CD4-positive, alpha-beta T cell treated with Interleukin-1 beta for 1 hour (primary cell): ENCODE measurements at places on chromosomes 12 and 14.

- DNase-seq = no peak
These were observed 126.3 kb upstream of the FBXO33 start for GRCh38 chr14:39558525-39558924.

GRCh38 chr14:93535537-93535936 lies 104.8 kb downstream of the UNC79 start:
- no peak for DNase-seq

- peak; percentile 16 for DNase-seq
These were observed 11.1 kb downstream of the EXOC3L4 start for GRCh38 chr14:103105580-103106150.

DNA sequence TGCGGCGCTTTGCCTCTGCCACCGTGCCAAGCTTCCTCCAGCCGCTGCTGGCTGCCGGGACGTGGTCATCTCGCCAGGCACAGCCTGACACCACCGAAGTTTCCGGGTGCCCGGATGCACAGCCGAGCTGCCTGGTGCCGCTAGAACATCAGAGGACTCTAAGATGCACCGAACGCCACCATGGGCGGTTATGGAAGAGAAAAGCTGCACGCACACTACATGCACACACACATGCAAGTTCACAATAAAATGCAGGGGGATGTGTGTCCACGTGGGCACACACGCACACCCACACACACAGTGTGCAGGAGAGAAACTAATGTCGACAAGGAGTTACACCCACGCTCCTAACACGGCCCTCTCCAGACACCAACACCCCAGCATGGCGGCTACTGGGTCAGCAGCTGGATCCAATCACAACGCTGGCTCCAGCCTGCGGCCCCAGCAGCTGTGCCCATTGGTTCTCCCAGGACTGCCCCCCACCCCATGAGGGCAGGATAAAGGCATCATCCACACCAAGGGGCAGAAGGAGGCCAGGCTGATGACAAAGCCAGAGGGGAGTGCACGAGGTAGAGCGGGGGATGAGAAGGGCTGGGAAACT lies 82.7 kb downstream of the BCL11B start:
- peak; percentile 32 for DNase-seq

- DNase-seq = no peak
These were observed 8.7 kb downstream of the PGAM5 start for GRCh38 chr12:132719141-132719953.

- no peak for DNase-seq
These were observed 16.1 kb upstream of the ADSS1 start for GRCh38 chr14:104707608-104708595.

DNA sequence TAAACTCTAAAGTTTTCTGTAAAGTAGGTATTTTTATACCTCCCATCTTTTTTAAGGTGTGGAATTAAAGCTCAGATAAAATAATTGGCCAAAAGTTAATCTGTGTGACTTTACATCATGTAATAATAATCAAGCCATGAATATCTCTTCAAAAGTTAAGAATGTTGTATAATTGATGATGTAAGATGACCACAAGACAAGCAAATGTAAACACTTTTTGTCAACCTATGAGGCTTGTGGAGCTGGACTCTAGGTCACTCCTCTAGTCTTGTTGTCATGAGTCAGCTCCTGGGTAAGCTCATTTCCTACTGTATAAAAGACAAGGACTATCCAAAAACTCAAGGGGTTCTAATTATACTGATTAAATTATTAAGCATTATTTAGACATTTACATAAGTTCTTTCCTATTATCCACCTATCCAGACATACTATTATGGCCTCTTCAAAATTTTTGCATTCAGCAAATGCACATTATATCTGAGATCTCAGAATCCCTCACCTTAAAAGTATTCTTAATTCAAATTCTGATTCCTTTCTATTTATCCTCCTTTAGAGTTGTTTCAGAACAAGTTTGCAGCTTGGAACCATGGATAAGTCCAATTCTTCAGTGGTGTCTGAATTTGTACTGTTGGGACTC lies at the start of gene OR4K5:
Gene OR4K5 (plus strand): TSS at position 587 of the 637 bp plus-strand sequence. CDS start 0 bp downstream, at position 587.
- DNase-seq = no peak

- no peak for DNase-seq
These were observed 943 bp downstream of the TESPA1 start for GRCh38 chr12:54983536-54984101.

DNA sequence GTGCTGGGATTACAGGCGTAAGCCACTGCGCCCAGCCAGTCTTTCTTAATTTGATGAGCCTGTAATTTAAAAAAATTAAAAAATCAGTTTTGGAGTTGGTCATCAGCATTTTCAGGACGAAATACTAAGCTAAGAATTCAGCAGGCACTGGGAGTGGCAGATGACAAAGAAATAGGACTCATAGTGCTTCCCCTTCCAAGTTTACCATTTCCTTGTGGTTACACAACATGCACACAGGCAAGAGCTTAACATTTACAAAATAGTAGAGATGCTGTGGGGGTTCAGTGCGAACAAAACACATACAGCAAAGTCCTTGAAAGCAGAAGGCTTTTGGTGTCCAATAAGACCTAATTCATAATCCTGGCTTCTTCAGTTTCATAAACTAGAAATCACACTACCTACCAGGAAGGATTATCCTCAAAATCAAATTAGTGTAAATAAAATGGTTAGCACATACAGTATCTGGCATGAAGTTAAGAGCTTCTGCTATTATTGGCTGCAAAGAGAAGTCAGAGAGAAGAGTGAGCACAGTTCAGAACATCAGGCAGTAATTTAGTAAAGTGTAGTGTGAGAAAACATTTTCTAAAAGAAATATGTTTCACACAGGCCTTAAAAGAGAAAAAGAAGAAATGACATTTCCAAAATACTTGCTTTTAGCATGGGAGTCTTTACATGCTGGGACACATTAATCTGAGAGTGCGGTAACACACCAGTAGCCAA lies 22.2 kb upstream of the KIF21A start:
- no peak for DNase-seq

- no peak for DNase-seq
These were observed 460.1 kb downstream of the NAV3 start for GRCh38 chr12:78290606-78291345.

DNA sequence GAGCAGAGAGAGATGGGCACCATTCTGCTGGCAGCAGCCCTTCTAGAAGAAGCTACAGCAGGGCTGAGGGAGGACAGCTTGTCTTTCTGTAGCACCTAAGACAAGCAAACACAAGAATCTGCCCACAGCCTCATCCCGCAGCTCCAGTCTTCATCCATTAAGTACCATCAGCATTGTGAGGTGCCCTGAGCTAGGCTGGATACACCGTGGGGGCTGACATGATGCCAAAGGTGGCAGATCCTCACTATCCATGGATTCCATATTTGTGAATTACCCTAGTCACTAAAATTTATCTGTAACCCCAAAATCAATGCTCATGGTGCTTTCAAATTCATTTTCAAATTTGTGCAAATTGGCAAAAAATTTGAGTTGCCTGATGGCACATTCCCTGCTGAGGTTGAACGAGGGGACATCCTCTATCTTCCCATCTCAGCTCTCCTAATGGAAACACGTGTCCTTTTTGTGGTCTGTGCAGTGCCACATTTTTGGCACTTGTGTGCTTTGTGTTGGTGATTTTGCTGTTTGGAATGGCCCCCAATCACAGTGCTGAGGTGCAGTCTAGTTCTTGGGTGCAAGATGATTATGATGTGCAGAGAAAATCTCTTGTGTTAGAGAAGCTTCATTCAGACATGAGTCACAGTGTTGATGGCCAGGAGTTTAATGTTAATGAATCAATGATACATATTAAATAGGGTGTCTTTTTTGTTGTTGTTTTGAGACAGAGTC lies 7.0 kb downstream of the PITPNM2 start:
- DNase-seq = no peak

DNA sequence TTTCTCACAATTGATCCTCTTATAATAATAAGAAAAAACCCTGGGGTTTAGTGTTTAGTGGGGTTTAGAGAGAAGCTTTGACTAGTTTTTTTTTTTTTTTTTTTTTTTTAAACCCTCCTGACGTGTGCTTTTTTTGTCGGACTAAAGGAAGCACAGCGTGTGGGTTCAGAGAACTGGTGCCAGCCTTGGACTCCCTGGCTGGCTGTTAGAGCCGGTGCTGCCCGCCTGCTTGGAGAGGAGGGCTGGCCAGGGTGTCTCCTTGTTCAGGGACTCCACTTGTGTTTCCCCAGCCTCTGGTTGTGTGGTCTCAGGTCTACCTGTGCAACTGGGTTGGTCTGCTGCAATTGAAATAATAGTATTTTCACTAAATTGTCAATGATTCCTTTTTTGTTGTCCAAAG lies 54.1 kb upstream of the ASPG start:
- DNase-seq = no peak

- no peak for DNase-seq
These were observed 454.8 kb downstream of the FUT8 start for GRCh38 chr14:65867333-65867732.

DNA sequence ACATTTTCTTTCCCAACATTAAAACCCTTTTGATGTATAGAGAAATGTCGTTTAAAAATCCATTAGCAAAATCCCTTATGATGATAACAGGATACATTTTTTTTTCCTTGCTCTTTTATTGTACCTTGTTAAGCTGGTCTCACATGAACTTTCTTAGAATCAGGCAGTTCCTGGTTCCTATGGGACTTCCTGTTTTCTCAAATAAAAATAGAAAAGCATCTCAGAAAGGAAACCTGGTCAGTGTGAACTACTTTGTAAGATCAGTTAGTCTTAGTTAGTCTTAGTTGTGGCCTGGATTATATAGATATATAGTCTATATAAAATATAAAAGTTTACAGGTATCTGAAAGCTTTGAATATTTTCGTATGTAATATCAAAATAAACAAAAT lies 40.3 kb downstream of the LEMD3 start:
- no peak for DNase-seq

GRCh38 chr12:90024262-90024661 lies 315.6 kb upstream of the ATP2B1 start:
- no peak for DNase-seq

- DNase-seq = peak; percentile 60
These were observed 80.5 kb downstream of the BCL11B start for GRCh38 chr14:99191395-99192027.

- DNase-seq = no peak
These were observed 2.2 kb downstream of the ASIC1 start for GRCh38 chr12:50059440-50060119.

DNA sequence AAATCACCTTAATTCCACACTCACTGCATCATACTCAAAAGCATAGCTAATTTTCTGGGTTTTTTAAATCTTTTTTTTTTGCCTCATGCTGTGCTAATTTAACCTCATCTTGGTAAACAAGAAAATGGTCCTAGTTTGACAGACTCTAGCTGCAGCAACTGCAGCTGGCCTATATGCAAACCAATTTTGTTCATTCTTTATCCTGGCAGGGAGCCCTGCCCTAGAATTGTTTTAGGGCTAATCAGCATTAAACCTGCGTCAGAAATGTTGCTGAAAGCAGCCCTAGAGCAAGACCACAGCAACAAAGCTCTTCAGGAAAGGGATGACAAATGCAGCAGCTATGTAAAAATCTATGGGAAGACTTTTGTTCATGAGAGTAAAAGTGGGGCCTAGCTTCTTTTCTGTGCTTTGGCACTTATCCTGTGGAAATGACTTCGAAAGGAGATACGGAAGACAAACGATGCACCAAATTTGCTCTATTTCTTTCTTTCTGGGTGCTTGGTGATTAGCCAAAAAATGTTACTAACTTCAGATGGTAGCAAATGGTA lies 72.2 kb downstream of the DENND5B start:
- DNase-seq = no peak

DNA sequence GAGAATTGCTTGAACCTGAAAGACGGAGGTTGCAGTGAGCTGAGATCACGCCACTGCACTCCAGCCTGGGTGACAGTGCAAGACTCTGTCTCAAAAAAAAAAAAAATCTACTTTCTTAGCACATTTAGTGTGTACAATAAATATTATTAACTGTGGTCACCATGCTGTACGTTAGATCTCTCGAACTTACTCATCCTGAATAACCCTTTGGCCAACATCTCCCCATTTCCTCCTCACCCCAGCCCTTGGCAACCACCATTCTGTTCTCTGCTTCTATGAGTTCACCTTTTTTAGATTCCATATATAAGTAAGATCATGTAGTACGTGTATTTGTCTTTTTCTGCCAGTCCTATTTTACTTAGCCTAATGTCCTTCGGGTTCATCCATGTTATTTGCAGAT lies 13.4 kb downstream of the FUT8 start:
- DNase-seq = no peak

- DNase-seq = peak; percentile 15
These were observed 96.3 kb upstream of the EEA1 start for GRCh38 chr12:93025145-93026103.

DNA sequence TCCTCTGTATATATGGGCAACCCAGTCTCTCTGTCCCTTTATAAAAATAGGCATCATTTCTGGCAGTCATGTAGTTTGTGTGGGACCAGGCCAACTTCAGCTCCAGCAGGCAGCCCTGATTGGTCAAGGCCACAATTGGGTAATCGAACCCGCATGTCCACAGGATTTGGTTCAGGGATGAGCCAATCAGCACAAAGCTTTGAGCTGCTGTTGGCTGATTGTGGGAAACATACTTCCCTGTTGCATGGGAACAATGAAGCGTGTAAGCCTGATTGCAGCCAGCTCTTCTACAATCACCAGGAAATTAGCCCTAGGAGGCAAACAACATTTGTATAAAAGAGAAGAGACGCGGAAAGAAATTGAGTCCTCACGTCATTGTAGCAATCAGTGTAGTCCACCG lies 328.6 kb downstream of the PCNX1 start:
- DNase-seq = no peak

GRCh38 chr12:45914090-45914489 lies 76.3 kb downstream of the SCAF11 start:
- DNase-seq = no peak

- no peak for DNase-seq
These were observed 116.6 kb downstream of the CALM1 start for GRCh38 chr14:90513161-90514014.

- DNase-seq = no peak
These were observed 55.5 kb downstream of the ZNF664 start for GRCh38 chr12:124028555-124028925.

- no peak for DNase-seq
These were observed 209.5 kb downstream of the KCNC2 start for GRCh38 chr12:75000120-75000519.

DNA sequence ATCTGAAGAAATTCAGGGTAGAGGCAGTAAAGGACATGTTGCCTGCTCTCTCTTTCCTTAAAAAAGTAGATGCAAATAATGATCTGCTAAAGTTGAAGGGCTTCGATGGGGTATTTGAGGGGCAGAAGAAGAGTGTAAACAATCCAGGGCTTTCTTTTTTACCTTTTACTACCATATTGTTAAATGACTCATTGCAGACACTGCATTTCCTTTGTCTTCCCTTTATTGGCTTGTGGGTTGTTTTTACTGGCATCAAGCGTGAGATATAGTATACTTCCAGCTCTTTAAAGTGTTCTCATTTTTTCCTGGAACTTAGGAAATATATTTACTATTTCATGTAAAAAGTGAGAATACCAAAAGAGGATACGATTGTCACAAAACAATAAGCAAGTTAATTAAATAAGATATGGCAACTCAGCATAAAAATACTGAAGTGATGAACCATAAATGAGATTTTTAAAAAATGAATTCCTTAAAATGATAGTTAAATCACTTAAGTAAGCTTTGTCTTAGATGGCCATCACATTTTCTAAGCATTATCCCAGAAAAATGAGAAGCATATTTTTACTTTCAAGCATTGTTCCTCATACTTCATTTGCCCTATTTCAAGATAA lies 72.3 kb upstream of the KRAS start:
- no peak for DNase-seq
